ENCODE measurements at places on chromosomes 6 and 20.

GRCh38 chr6:22413681-22414311 lies 117.0 kb upstream of the PRL start:
- no peak for DNase-seq

GRCh38 chr6:52317841-52318581 lies 33.5 kb upstream of the MCM3 start:
- peak; percentile 73 for DNase-seq

GRCh38 chr20:62463651-62464424 lies 12.0 kb downstream of the GATA5 start:
- no peak for DNase-seq

DNA sequence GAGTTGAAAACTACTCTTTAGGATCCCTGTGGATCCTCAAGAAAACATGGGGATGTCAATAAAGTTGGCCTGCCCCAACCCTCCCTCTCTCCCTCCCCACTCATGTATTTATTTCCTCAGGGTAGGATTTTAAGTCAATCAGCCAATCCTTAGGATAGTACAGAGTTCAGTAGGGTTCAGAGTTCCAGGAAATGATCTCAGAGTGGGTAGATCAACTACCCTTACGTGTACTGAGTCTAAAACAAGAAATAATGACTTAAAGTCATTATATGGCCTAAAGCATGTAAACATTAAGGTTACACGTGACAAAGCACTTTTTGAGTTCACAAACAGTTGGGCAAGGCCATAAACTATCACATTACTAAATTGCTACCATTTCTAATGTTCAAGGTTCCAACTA lies 47.2 kb upstream of the REV3L start:
- DNase-seq, result no peak

GRCh38 chr6:50610562-50610961 lies 102.8 kb upstream of the TFAP2D start:
- peak; percentile 47 for DNase-seq

DNA sequence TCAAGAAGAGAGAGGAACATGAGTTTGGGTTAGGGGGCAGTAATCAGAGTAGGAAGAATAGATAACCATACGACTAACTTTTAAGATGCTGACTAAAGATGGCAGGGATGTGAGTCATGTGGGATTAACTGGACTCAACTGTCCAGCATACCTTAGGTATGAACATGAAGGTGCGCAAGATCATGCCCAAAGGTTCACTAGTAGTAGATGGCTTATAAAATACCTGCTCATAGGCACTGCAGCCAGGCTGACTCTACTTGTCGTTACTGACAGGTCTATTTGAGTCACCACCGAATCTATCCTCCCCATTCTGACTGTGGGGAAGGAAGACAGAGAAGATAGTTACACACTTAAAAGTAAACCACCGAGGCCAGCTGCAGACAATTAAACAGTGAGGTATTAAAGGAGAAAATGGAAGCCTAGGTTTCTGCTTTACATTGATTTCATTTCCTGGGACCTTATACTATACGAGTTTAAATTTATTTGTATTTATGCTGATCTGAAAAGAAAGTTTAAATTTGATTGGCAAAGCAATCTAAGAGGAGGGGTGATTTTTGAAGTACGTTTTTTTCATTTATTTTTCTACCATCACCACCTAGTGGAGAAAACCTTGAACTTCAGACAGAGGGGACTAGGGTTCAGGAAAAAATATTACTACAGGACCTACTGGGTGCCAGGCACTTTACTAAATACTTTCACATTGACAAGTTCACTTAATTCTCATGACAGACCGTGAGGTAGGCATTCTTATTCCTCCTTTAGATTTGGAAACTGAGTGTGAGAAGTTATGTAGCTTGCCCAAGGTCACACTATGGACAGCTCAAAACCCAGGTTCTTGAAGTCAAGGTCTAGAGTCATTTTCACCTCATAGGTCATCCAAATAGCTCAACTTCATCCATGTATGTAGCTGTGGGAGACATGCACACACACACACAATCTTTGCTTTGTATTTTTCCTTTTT lies 4.0 kb upstream of the WRNIP1 start:
- DNase-seq, result peak; percentile 81

DNA sequence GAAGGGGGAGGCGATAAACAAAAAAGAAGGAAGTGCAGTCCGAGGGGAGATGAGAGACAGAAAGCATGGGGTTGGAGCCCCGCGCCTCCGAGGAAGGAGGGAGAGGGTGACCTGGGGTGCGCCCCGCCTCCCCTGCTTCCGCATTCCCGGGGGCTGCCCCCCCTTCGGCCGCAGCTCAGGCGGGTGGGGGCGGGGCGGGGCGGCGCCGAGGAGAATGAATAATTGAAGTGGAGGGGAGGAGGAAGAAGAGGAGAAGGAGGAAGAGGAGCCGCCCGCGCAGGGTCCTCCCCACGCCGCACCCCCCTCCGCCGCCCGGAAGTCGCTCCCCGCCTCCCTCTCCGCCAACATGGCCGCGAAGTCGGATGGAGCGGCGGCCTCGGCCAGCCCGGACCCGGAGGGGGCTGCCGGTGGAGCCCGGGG lies at the start of gene XKR7:
Gene XKR7, plus strand, starts transcription at position 322 of the 420 bp plus-strand sequence. Its CDS starts 25 bp downstream, at position 347.
- peak; percentile 5 for DNase-seq

DNA sequence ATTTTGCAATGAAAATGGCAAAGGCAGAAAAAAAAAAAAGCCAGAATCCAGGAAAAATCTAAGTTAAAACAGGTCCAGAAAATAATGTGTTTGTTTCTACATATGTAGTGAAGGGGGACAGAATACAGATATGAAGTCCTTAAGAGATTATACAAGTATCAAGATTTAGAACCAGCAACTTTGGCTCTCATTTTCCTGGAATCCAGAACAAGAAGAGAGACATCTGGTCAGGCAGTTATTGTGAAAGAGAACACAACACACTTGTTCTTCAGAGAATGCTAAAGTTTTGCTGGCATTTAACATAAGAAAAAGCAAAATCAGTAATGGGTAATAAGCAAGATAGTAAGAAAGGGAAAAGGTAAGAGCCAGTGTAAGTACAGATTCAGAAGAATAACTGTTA lies 21.1 kb downstream of the BAG2 start:
- DNase-seq, result peak; percentile 75

DNA sequence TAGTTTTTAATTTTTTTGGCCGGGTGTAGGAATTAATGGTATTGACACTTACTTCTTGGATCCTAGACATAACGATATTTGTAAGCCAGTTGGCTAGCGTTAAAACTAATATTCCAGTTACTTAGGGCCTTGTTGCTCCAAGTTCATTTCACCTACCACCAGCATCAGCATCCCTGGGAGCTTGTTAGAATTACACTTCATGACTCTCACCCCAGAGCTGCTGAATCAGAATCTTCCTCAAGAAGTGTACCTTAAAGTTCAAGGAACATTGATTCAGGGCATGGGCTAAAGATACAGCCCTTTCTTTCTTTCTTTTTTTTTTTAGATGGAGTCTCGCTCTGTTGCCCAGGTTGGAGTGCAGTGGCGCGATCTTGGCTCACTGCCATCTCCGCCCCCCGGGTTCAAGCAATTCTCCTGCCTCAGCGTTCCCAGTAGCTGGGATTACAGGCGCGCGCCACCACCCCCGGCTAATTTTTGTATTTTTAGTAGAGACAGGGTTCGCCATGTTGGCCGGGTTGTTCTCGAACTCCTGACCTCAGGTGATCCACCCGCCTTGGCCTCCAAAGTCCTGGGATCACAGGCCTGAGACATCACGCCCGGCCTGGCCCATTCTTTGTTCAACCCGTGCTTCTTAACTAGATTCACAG lies 1.1 kb downstream of the SLX4IP start:
- no peak for DNase-seq

- DNase-seq, result no peak
Measured at GRCh38 chr20:46978951-46979491, 84.4 kb downstream of the EYA2 start.

DNA sequence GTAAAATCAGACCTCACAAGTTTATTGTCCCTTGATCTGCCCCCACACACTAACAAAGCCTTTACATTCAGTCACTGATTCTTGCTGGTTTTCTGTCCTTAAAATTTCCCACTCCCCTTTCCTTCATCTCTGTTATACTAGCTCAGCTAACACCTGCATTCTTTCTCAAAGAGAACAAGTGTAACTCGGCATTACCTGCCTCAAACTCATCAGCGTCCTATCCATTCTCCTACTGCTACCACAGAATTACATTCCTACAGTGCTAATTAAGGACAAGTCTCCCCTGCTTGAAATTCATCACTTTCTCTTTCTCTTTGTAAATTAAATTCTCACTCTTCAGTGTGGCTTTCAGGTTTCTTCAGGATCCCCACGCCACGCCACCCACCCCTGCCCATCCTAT lies 773.2 kb downstream of the FRK start:
- peak; percentile 10 for DNase-seq

DNA sequence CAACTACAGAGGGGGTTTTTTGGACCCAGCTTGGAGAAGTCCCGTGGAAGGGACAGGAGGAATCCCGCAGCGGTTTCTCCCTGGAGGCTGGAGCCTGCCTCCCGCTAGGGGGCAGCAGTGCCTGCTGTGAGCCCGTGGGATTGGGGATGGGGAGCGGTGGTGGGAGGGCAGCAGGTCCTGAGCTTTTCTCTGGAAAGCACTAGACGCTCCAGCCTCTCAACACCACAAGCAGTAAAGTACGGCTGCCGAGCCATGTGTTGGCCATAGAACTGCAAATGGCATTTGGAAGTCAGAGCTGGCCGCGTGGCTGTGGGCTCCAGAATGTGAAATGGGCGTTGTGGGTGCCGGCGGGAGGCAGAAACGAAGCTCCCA lies 47.8 kb downstream of the GMPR start:
- DNase-seq, result no peak

DNA sequence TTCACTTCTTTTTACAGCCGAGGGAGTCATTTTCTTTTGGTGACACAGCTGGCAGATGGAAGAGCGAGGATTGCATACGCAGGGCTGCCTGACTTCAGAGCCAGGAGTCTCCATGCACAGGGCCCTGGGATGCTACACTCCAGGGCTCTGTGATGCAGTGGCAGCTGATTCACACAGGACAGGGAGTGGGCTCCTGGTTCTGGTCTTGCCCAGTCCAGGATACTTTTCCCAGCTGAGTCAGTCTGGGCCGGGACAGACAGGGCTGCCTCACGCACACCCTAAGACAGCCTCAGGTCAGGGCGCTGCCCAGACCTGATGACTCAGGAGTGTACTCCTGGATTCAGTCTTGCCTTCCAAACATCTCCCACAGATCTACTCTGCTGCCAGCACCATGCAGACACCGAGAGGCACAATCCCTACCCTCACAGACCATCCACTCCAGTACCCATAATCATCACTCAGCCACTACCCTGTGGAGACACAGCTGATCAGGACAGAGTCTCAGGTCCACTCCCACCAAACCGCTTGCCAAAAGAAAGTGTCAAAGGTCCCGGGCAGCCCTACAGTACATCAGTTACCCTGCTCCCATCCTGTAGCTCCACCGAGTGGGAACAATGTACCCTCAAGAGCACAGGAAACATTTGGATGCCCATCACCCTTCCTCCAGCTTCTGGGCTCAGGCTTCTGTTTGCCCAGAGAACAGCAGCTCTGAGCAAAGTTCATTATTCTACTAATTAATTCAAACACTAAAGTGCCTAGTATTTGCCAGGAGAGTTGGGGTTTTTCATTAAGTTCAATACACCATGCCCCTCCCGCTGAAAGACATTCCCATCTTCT lies 11.5 kb downstream of the SDC4 start:
- DNase-seq, result no peak

GRCh38 chr20:37932919-37933318 lies 30.0 kb downstream of the VSTM2L start:
- no peak for DNase-seq

- peak; percentile 3 for DNase-seq
Measured at GRCh38 chr20:11917663-11918062, at the start of gene BTBD3. TSS of gene BTBD3 (plus strand) at chr20:11917893. CDS start at chr20:11918276, 383 bp downstream.

DNA sequence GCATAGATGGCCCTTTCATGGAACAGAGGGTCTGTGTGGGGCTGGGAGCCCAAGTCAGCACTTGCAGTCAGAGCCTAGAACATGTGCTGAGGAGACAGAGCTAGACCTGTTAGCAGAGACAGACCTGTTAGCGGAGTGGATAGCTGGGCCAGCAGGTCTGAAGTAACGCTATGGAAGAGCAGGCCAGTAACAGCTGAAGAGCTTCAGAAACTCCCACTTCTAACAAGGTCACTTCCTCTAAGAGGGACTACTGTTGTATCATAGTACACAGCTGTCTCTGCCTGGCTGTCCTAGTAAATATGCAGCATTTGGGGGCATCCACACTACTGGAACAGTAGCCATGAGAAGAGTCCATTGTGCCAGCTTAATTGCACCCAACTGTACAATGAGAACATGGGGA lies 41.2 kb upstream of the POLR1H start:
- no peak for DNase-seq

- DNase-seq, result no peak
Measured at GRCh38 chr20:38644588-38645260, 43.1 kb downstream of the ARHGAP40 start.

- peak; percentile 23 for DNase-seq
Measured at GRCh38 chr20:52937591-52938100, 34.5 kb upstream of the TSHZ2 start.

- DNase-seq, result no peak
Measured at GRCh38 chr6:155132617-155133016, 131.2 kb upstream of the CLDN20 start.

DNA sequence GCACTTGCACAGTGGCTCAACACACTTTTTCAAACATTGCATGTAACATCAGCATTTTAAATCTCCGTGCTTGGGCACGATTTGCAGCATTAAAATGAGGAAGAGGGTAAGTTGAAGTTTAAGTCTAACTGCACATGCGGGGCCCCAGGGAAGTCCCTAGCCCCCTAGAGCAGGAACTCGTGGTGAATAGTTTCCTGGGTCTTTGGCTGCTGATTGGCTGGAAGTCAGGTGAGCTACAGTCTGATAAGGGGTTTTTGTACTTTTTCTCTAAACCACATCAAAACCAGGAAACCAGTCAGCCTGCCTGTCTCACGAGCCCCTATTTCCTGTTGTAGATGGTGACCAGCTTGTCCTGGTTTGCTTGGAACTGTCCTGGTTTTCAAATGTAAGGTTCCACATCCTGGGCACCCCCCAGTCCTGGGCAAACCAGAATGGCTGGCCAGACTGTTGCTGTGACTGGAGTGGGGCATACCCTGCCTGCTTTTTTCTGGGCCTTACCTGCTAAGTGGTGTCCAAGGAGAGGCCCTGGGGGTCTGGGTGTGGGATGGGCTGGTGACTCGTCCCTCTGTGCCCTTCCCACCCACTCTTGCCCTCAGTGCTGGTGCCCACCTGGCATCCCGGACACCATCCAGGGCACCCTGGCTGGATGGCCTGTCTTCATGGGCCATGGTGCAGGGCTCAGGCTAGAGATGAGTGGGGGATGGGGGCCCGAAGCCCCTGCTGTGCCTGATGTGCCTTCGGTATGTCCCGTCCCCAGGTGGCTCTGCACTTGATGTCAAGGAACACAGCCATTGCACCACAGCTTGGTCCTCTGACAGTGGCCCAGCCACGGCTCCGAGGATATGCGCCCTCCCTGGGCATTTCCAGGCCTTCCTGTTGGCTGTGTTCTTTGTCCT lies 31.8 kb downstream of the SUN5 start:
- peak; percentile 85 for DNase-seq

DNA sequence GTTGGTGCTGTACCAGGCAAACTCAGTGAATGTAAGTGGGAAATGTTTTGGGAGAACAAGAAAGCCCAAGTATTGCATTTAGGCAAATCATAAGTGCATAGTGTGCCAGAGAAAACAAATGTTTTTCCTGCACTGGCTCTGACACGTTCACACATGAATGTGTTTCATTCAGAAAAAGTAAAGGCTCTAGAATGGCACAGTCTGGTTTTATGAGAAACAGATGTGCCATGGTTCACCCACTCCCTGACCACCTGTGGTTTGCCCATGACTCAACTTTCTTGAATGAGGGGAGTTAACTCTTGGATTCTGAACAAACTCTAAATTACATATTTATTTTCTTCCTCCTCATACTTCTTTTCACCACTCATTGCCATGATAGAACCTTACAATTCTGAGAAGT lies 126.9 kb downstream of the KCNQ5 start:
- DNase-seq, result no peak

GRCh38 chr20:47280668-47281067 lies 75.8 kb downstream of the ZMYND8 start:
- DNase-seq, result no peak

All from OCI-M1 (cell line).